ENCODE measurements at places on chromosomes 1 and 21. TPM values are rescaled to one million over a fixed set of nuclear protein-coding genes. Genes with fewer than 3 reads are reported as not detected.

The S100A5 gene
- not detected for total RNA-seq

The RHOC gene
- total RNA-seq, result 555 TPM

The ADGRB2 gene
- 15.8 TPM for total RNA-seq

The IL19 gene
- total RNA-seq, result not detected

The PLOD1 gene
- total RNA-seq, result 229 TPM

The TPR gene
- 61.8 TPM for total RNA-seq

The KRTAP24-1 gene
- not detected for total RNA-seq

The USP48 gene
- 34.3 TPM for total RNA-seq

The BRWD1 gene
- 30.3 TPM for total RNA-seq

The SPSB1 gene
- 24.4 TPM for total RNA-seq

The RGS7 gene
- total RNA-seq, result 0.37 TPM

The VAV3 gene
- not detected for total RNA-seq

The RGS2 gene
- 4.7 TPM for total RNA-seq

The TNNT2 gene
- total RNA-seq, result not detected

The KCNE2 gene
- total RNA-seq, result not detected

The KRTAP10-11 gene
- not detected for total RNA-seq

The CR1L gene
- total RNA-seq, result not detected

The S100A8 gene
- not detected for total RNA-seq

The OPRD1 gene
- total RNA-seq, result 0.03 TPM

The ZFYVE9 gene
- total RNA-seq, result 11.4 TPM

The POLR3GL gene
- 22.8 TPM for total RNA-seq

The TMEM82 gene
- not detected for total RNA-seq

The CLEC20A gene
- not detected for total RNA-seq

The ADAMTS5 gene
- 1.1 TPM for total RNA-seq

The SLC44A3 gene
- total RNA-seq, result 3.8 TPM

The BTF3L4 gene
- 63.7 TPM for total RNA-seq

The PIGV gene
- 10.2 TPM for total RNA-seq

The DDAH1 gene
- 97.5 TPM for total RNA-seq

The GSTM2 gene
- total RNA-seq, result 19.3 TPM

The S100A9 gene
- not detected for total RNA-seq

The SLC19A1 gene
- 18.0 TPM for total RNA-seq

The KIRREL1 gene
- 83.9 TPM for total RNA-seq

The SLC5A9 gene
- not detected for total RNA-seq

The TFF1 gene
- total RNA-seq, result not detected

The MEX3A gene
- 0.13 TPM for total RNA-seq

The C8B gene
- not detected for total RNA-seq

The KRTAP12-2 gene
- not detected for total RNA-seq

The SDC3 gene
- total RNA-seq, result 43.6 TPM

The TNFRSF8 gene
- not detected for total RNA-seq

The KRTAP21-2 gene
- not detected for total RNA-seq

The NR1I3 gene
- total RNA-seq, result not detected

The SPRR5 gene
- not detected for total RNA-seq

The CSDE1 gene
- 771 TPM for total RNA-seq

The NFASC gene
- 0.03 TPM for total RNA-seq

The RGS4 gene
- 3.4 TPM for total RNA-seq

The TCEA3 gene
- total RNA-seq, result 1.7 TPM

The ZBTB48 gene
- 13.4 TPM for total RNA-seq

The AMPD1 gene
- total RNA-seq, result not detected

The PDC gene
- total RNA-seq, result not detected

Measured in SJSA1 (cell line).